ENCODE measurements at places on chromosomes 13 and 19.

GRCh38 chr13:39955560-39955959 lies 300.1 kb downstream of the COG6 start:
- DNase-seq = no peak

DNA sequence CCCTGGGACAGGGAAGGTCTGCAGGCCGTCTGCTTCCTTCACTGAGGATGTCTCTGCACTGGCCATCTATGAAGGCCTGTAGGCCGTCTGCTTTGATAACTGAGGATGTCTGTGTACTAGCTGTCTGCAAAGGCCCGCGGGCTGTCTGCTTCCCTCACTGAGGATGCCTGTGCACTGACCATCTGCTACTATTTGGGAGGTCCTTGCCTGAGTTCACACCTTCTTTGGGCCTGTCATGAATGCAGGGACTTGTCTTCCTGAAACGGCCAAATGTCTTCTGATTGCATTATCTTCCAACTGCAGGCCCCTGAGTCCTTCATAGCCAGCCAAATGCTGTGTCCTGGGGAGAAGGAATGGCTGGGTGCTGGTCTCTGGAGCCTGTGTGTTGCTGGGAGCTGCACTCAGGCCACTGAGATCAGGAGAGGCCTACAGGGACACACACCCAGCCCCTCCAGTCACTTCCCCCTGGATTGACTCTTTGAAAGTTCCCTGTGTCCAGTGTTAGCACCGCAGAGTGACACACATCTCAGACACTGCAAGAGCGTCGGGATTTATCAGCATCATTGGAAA lies 72.9 kb downstream of the TEX29 start:
- no peak for DNase-seq

- DNase-seq = no peak
Measured at GRCh38 chr13:98195054-98195791, 18.2 kb upstream of the RNF113B start.

DNA sequence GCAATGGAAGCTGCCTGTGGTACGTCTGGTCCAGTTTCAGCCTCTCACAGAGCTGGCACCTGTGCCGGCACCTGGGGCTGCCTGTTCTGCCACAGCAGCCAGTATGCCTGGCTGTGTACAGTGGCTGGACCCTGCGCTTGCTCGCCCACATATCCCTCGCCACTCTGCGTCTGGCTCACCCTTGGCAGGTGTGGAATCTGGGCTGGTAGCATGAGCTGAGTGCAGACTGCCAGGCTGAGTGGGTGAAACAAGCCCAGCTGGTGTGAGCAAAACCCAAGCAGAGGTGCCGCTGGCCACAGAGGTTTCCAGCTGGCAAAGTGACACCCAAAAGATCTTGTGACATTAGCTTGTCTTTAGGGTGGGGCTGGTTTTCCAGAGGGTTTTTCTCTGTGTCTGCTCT lies 80.7 kb downstream of the ING1 start:
- no peak for DNase-seq

DNA sequence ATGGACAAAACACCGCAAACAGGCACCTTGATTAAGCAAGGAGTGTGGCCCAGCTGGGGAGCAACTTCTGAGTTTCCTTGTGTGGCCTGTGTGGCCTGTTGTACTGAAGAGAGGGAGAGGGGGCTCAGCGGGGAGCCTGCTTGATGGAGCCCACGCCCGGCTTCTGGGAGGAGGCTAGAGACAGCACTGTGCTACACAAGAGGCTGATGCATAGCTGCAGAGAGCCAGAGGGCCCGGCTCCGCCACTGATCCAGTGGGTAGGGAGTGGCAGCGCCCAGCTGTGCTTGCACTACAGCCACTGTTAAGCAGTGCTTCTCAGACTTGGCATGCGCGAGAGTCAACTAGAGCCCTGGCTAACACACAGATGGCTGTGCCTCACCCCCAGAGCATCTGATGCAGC lies 19.0 kb downstream of the LYL1 start:
- no peak for DNase-seq

Data from stimulated activated CD8-positive, alpha-beta memory T cell treated with anti-CD3 and anti-CD28 coated beads, Interleukin-4, amount 100 ng/mL, for 1 hour (primary cell).